NCI-H2081 (cell line): ENCODE measurements at places on chromosomes 7 and 10.

GRCh38 chr10:101123085-101123814 is 7.8 kb upstream of the TLX1 start:
- no peak for DNase-seq

GRCh38 chr7:153675131-153675530 is 377.1 kb upstream of the DPP6 start:
- DNase-seq, result no peak

GRCh38 chr10:95830044-95830443 is 74.1 kb downstream of the ENTPD1 start:
- DNase-seq, result no peak

- DNase-seq, result no peak
Observed at GRCh38 chr10:29734640-29734961, 99.8 kb upstream of the SVIL start.

- DNase-seq, result no peak
Observed at GRCh38 chr7:128200376-128200775, 40.7 kb upstream of the LEP start.

GRCh38 chr7:98548971-98549370 is 68.1 kb upstream of the NPTX2 start:
- no peak for DNase-seq

- DNase-seq, result no peak
Observed at GRCh38 chr7:157090485-157091165, 48.1 kb upstream of the UBE3C start.

DNA sequence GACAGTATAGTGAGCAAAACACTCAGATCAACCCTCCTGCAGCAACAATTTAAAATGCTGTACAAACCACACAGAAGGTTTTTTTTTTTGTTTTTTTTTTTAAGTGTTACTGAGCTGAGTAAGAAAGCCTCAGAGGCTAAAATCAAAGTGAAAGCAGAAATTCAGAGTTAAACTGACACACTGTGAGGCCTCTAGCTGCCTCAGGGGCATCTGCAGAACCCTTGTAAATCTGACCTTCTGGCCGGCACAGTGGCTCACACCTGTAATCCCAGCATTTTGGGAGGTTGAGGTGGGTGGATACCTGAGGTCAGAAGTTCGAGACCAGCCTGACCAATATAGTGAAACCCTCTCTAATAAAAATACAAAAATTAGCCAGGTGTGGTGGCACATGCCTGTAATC is 7.4 kb upstream of the GNA12 start:
- no peak for DNase-seq

DNA sequence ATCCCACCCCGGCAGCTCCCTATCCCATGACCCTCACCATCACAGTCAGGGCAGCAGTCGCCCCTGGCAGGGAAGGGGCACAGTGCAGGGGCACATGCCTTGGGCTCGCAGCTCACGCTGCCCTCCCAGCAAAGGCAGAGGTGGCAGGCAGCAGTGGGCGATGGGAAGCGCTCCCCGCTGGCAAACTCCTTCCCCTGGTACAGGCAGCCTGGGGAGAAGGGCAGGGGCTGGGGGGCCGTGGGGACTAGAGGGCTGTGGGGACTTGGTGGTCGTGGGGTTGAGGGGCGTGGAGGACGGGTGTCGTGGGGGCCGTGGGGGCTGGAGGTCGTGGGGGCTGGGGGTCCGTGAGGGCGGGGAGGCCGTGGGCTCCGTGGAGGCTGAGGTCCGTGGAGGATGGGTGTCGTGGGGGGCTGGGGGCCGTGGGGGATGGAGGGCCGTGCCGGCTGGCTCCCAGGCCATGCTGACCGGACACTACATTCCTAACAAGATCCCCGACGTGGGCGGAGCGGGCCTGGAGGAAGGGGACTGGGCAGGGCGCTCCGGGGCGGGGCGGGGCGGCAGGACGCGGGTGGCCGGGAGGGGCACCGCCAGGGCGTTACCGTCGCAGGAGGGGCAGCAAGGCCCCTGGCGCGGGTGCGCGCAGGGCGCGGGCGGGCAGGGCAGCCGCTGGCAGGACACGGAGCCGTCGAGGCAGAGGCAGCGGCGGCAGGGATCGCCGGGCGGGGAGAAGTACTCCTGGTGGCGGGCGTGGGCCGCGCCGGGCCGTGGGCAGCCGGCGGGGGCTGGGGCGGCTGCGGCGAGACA is 20.0 kb downstream of the KCP start:
- no peak for DNase-seq

DNA sequence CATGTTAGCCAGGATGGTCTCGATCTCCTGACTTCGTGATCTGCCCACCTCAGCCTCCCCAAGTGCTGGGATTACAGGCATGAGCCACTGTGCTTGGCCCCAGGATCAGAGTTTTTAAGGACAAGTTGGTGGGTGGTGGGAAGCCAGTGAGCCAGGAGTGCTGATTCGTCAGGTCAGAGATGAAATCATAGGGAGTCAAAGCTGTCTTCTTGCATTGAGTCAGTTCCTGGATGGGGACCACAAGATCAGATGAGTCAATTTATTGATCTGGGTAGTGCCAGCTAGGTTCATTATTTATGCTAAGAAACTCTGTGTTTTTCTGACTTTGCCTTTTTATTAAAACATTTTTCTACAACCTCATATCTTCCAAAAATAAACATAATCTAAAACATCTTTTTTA is 423.8 kb downstream of the ARL4A start:
- DNase-seq, result no peak

- DNase-seq, result no peak
Observed at GRCh38 chr7:108614896-108615295, 45.2 kb downstream of the DNAJB9 start.

DNA sequence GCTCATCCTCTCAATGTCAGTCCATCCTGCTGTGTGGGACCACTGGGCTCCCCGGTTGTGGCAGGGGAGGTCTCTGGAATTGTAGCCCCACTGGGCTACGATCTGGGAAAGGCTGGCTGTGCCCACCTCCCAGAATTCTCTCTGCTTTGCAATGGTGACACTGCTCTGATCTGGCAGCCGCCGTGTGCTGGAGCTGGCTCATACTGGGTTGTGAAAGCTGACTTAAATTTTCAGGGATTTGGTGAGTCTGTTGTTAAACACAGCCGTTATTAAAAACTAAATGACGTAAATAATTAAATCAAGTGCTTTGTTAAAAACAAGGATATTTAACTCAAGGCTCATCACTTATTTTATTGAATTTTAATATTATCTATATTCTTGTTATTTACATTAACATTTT is 160.0 kb downstream of the TAX1BP1 start:
- DNase-seq, result no peak

GRCh38 chr10:118032564-118032963 is 14.2 kb downstream of the RAB11FIP2 start:
- no peak for DNase-seq

GRCh38 chr7:25025218-25025671 is 45.3 kb upstream of the OSBPL3 start:
- DNase-seq, result no peak

GRCh38 chr7:76428868-76429805 is 4.4 kb downstream of the ZP3 start:
- DNase-seq, result no peak

GRCh38 chr10:89114846-89115625 is 92.1 kb downstream of the CH25H start:
- DNase-seq, result no peak
